ENCODE measurements at places on chromosomes 11 and 22. TPM values are rescaled to one million over a fixed set of nuclear protein-coding genes. Genes with fewer than 3 reads are reported as not detected.

Gene HTR3B
- polyA plus RNA-seq: not detected

Gene OR52I1
- polyA plus RNA-seq: not detected

Gene ACAT1
- polyA plus RNA-seq: 56.1 TPM

Gene TEAD1
- 0.93 TPM for polyA plus RNA-seq

Gene SIPA1
- polyA plus RNA-seq: 327 TPM

Gene CD6
- polyA plus RNA-seq: 20.3 TPM

Gene TMEM135
- 3.6 TPM for polyA plus RNA-seq

Gene OR5B21
- not detected for polyA plus RNA-seq

Gene ENTHD1
- polyA plus RNA-seq: 0.14 TPM

Gene TTC36
- 0.09 TPM for polyA plus RNA-seq

Gene TNKS1BP1
- polyA plus RNA-seq: 19.8 TPM

Gene GGTLC2
- polyA plus RNA-seq: not detected

Gene TUBA8
- 3.7 TPM for polyA plus RNA-seq

Gene SREBF2
- 29.7 TPM for polyA plus RNA-seq

Gene GRIK4
- 0.04 TPM for polyA plus RNA-seq

Gene OR8G1
- not detected for polyA plus RNA-seq

Gene OR2AG2
- 0.03 TPM for polyA plus RNA-seq

Gene SAA2
- polyA plus RNA-seq: 13.1 TPM

Gene BIRC3
- polyA plus RNA-seq: 41.4 TPM

Gene ZNF280B
- polyA plus RNA-seq: 0.49 TPM

Gene KDELR3
- 1.00 TPM for polyA plus RNA-seq

Gene TBRG1
- polyA plus RNA-seq: 51.5 TPM

Gene CSNK2A3
- polyA plus RNA-seq: 0.20 TPM

Gene ANO3
- polyA plus RNA-seq: not detected

Gene RAG2
- polyA plus RNA-seq: not detected

Gene SCUBE2
- polyA plus RNA-seq: 2.4 TPM

Gene APOA5
- not detected for polyA plus RNA-seq

Gene LDHAL6A
- polyA plus RNA-seq: not detected

Gene PLAAT5
- polyA plus RNA-seq: 0.10 TPM

Gene FXYD2
- polyA plus RNA-seq: 8.3 TPM

Gene DDTL
- polyA plus RNA-seq: 3.0 TPM

Gene RPUSD4
- 15.4 TPM for polyA plus RNA-seq

Gene GAL3ST3
- polyA plus RNA-seq: 0.04 TPM

Gene CECR2
- 0.22 TPM for polyA plus RNA-seq

Gene LIF
- 0.24 TPM for polyA plus RNA-seq

Gene TALDO1
- 108 TPM for polyA plus RNA-seq

Gene TSGA10IP
- 0.24 TPM for polyA plus RNA-seq

Gene SCUBE1
- polyA plus RNA-seq: 2.0 TPM

Gene ANO5
- polyA plus RNA-seq: 0.45 TPM

Gene INPP5J
- polyA plus RNA-seq: 0.14 TPM

Gene TEX12
- 0.16 TPM for polyA plus RNA-seq

Gene AQP11
- 0.11 TPM for polyA plus RNA-seq

Gene ISX
- not detected for polyA plus RNA-seq

Gene MFNG
- polyA plus RNA-seq: 38.7 TPM

Gene JAM3
- 20.5 TPM for polyA plus RNA-seq

Gene IL17REL
- polyA plus RNA-seq: 0.21 TPM

Gene MMP8
- polyA plus RNA-seq: 0.87 TPM

Gene TMPRSS13
- polyA plus RNA-seq: 1.5 TPM

Gene NXPE4
- not detected for polyA plus RNA-seq

Gene ALX4
- polyA plus RNA-seq: not detected

Gene FJX1
- 3.0 TPM for polyA plus RNA-seq

Gene TRMT2A
- 75.1 TPM for polyA plus RNA-seq

Gene KRTAP5-10
- 0.17 TPM for polyA plus RNA-seq

Gene RASSF7
- polyA plus RNA-seq: 29.7 TPM

Measured in spleen (tissue), 13 donors.